ENCODE measurements at places on chromosomes 7 and 10.
A peak's percentile ranks its signal among the peaks of the same experiment; 100 is the strongest.

GRCh38 chr10:99983280-99983988, 26.3 kb downstream of the DNMBP start:
- no peak for DNase-seq

- DNase-seq: no peak
Measured at GRCh38 chr7:98213888-98214810, 2.9 kb downstream of the BHLHA15 start.

DNA sequence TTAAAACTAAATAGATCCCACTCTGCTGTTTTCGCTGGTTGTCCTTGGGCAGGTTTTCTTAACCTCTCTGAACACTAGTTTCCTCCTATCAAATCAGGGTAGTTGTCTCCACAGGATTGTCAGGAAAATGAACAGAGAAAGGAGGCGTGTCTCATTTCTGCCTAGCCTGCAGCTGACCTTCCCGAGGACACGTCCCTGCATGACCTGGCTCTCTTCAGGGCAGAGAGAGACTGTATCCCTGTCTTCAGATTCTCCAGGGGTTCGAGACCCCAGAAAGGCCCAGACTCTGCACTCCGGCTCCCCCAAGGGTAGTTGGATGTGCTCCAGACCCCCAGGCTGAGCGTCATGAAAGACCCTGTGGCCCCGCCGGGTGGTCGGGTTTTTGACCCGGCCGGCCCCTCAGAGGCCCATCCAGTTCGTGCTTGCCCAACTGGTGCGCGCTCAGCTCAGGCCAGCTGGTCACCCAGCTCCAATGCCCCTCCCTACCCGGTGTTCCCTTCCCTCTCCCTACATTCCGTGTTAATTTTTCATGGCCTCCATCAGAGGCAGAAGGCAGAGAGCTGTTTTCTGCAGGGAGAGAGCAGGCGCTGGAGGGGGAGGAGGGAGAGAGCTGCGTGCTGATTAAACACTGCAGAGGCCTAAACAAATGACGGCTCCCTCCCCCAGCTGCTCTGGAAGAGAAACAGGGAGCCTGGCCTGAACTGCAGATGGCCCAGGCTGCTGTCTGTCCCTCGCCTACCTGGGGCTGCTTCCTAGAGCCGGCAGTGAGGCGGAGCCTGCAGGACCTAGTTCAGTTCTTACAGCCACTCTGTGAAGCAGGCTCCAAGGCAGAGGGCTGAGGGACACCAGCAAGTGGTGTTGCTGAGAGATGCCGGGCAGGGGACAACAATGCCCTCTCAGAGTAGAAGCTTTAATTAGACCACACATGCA, 86.2 kb upstream of the PPIF start:
- DNase-seq: no peak

GRCh38 chr10:63114031-63114814, 18.9 kb upstream of the NRBF2 start:
- no peak for DNase-seq

- DNase-seq: no peak
Measured at GRCh38 chr10:97140902-97141745, 44.6 kb downstream of the SLIT1 start.

DNA sequence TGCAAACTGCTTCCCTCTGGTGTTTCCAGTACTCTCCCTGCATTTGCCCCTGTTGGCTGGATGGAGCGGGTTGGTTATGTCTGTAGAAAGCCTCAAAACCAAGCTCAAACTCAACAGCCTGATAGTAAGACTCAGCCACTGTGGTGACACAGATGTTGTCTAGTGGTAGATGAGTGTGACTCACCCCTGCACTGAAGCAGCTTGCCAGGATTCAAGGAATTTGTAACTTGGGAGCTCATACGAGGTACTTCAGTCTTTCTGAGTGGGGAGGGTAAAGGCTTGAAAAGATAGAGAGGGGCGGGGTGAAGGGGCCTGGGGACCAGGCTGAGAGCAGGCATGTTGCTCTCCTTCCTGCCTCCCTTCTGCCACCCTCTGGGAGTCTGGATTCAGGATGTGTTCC, 22.9 kb upstream of the AQP1 start:
- DNase-seq: no peak

DNA sequence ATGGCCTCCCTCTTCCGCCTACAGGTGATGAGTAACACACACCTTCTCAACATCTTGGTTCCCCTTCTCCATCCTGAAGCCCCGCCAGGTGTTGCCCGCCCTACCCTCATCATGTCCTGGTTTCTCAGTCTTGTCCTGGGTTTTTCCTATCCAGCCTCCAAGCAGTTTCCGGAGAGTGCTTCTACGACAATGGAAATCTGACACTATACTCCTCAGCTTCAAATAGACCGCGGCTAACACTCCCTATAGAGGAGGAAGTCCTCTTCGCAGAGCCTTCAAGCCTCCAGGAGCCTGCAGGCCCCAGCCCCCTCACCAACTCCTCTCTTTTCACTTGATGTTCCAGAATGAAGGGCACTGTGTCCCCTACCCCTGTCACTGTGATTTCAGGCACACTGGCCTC, 147.4 kb downstream of the PRPF18 start:
- DNase-seq: no peak

DNA sequence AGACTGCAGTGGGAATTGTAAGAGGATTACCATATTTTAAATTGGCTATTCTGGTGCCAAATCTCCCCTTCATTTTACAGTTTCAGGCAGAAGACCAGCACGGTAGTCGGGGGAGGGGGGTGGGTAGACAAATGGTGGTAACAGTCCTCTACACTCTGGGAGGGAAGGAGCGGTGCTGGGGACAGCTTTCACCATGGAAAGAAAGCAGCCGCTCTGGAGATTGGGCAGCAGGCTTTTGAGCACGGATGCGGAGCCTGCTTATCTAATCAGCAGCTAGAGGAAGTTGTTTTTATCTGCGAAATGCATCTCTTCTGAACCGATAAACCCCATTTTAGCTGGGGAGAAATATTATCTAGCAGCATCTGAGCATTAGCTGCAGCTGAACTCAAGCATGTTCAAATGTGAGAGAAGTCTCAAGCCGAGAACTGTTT, 28.7 kb downstream of the IKZF1 start:
- DNase-seq: no peak

- DNase-seq: no peak
Measured at GRCh38 chr7:36840904-36841303, 116.6 kb upstream of the AOAH start.

- no peak for DNase-seq
Measured at GRCh38 chr10:14270370-14270769, 60.4 kb downstream of the FRMD4A start.

GRCh38 chr10:75102830-75103673, 8.4 kb upstream of the SAMD8 start:
- no peak for DNase-seq

DNA sequence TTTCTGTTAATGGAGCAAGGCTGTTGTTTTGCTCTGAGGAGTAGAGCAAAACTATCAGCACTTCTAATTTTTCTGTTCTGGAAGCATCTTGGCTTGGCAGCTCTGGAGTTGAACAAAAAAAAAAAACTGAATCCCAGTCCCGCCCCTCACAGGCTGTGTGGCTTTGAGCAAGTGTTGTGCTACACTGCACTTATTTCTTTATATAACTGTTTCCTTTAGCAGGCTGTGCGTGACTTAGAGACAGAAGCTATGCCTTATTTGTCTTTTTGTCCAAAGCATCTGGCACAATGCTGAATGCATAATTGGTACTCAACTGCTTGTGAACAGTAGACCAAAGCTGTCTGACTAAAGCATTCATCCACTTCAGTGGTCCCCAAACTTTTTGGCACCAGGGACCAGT, 96.1 kb downstream of the AMPH start:
- no peak for DNase-seq

GRCh38 chr10:5036511-5036910, 32.9 kb upstream of the AKR1C2 start:
- no peak for DNase-seq

DNA sequence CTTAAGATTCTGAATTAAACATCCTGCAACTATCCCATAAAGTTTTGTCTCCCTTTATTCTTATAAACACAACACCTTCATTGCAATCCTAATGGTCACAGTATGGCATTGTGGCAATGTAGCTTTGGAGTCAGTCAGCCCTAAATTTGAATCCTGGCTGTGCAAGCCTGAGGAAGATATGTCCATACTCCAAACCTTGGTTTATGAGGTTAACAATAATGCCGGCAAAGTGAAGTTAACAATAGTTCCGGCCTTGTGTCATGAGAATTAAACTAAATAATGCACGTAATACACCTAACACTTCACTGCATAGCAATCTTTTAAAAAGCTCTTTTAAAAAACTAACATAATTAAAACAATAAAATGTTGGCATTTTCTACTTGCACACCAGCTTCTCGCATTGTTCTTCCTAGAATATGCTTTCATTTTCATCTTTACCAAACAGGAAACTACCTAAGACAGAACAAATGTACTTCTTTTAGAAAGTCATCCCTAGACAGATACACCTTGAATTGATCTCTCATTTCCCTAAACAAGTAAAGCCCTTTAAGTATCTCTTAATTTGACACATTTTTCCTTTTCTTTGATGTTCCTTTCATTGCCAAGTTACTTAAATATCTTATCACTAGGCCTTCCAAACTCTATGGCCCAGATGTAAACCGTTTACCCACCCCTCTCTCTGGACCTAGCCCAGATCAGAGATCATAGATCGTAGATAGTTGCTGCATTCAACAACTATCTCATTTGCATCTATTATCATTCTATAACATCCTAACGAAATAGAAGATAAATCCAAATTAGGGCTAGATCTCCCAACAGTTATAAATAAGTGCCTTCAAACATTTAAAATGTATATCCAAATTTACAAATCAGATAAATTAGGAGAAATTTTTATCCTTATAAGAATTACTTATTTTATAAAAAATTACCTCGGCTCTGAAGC, 66.7 kb downstream of the CREB3L2 start:
- DNase-seq: no peak

DNA sequence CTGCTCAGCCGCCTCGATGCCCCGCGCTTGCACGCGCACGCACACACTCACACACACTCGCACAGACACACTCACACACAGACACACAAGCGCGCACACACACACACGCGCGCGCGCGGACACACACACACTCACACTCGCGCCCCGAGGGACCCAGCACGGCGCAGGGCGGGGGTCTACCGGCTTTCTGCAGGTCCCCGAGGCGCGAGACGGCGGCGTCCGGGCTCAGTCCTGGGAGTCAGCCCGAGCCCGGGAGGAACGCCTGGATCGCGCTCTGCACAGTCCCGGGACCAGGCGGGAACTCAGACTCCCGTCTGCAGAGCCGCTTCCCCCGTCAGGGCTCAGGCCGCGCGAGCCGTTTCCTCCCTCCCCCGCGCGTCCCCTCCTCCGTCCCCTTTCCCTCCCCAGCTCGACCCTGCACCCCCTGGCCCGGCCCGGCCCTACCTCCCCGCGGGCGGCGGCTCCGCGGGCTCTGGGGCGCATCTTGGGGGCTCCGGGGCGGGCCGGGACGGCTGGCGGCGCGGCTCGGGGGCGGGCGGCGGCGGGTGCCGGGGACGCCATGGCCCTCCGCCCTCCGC, 464 bp downstream of the DENND2A start:
- DNase-seq: no peak

GRCh38 chr10:29807163-29807806, 172.5 kb upstream of the SVIL start:
- DNase-seq: no peak

DNA sequence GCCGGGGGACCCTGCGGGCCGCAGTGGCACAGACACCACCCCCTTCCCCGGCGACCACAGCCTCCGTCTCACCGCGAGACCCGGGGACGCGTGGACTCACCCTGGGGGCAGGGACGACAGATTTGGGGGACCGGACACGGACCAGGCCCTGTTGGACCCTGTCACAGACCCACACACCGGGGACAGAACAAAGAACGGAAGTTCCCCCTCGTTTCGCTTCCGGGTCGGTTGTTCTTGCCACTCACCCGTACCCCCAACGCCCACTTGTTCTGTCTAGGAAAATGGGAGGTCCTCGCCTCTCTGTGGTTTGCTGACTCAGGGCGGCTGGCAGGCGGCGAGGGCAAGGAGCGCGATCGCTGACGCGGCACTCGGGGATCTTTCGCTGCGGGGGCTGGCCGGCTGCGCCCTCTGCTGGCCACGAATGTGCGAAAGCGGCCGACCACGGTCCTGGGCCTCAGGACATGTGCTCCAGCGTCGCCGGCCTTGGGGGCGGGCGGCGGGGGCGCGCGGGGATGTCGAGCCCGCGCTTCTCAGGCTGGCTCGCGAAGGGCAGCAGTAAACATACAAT, at the start of gene ZNF3:
Gene ZNF3 (minus strand): TSS at position 189 of the 568 bp plus-strand sequence. CDS start 4,366 bp downstream, outside the sequence.
- DNase-seq: peak; percentile 96

GRCh38 chr10:63384675-63385074, 81.1 kb downstream of the JMJD1C start:
- DNase-seq: no peak

- DNase-seq: no peak
Measured at GRCh38 chr10:17951868-17952371, at the start of gene SLC39A12. SLC39A12 (plus strand) TSS chr10:17951918; CDS start chr10:17953277, 1,359 bp downstream.

DNA sequence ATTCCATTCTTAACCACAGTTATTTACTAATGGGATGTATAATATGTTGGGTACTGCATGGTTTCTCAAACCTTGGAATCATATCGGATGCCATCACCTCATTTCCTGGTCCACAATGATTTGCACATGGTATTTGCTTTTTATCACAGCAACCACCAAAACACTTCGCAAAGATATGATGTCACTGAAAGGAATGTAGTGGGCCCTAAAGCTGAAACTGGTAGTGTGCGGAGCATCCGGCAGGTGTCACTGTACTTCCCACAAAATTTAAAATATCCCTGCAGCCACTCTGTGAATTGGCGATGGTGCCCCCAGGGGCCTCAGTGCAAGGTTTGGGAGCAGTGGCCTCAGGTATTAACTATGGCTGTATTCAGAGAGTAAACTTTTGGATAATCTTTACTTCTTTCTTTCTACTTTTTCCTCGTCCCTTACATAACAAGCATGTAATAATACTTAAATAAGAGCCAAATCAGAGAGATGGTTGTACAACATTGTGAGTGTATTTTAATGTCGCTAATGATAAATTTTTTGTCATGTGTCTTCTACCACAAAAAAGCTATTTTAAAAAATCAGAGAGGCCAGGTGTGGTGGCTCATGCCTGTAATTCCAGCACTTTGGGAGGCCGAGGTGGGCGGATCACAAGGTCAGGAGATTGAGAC, 66.2 kb downstream of the FAM241B start:
- DNase-seq: no peak

DNA sequence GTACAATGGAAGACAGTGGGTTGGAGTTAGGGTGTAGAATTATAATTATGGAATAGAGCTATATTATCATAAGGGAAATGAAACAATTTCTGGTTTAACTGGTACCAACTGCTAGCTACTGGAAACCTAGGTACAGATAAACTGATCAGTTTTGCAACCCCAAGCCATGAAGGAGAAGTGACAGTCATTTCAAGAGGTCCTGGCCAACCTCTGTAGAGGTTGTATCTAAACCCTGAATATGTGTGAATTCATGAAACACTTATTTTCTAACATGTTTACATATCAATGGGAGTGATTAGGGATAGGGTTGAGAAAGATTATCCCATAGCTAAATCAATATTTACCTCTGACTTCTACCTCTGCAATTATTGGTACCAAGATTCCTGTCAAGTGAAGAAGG, 29.9 kb upstream of the CC2D2B start:
- no peak for DNase-seq

DNA sequence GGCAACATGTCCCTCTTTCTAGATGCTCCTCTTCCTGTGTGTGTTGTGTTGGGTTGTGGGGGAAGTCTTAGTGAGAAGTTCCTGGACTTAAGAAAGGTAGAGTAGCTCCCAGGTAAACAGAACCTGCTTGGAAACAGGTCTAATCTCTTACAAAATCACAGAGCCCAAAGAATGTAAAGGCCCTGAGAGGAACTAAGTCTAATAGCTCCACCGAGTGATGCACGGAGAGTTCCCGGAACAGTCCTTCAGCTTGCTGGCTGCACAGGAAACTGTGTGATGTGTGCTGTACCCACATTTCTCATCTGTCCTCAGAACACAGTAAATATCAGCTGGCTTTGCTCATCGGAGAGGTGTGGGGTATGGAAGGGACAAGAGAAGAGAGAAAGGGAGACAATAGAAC, 182.6 kb upstream of the LYZL1 start:
- no peak for DNase-seq
